Omental fat pad (tissue), 4 donors: ENCODE measurements at places on chromosomes 5 and 9.

- DNase-seq: no peak
Measured at GRCh38 chr9:124264823-124265233, 7.1 kb downstream of the NEK6 start.

DNA sequence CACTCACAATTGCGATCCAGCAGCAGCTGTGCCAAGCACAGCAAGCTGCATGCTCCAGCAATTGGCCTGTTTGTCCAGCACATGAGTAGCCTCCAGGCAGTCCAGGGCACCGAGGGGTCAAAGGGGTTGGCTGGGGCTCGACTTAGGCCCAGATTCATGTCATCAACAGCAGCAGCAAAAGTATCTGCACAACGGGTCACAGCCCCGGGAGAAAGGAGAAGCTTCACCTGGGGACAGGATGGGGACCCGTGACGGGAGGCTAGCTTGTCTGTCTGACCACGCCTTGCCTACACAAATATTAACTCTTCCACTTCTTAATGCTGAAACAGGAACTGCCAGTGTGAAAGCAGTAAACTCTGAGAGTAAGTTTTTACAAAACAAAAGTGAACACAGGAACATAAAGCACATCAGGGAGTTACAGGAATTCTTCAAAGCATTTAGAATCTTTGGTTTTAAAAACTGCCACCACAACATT is 191.2 kb downstream of the PIK3R1 start:
- no peak for DNase-seq

DNA sequence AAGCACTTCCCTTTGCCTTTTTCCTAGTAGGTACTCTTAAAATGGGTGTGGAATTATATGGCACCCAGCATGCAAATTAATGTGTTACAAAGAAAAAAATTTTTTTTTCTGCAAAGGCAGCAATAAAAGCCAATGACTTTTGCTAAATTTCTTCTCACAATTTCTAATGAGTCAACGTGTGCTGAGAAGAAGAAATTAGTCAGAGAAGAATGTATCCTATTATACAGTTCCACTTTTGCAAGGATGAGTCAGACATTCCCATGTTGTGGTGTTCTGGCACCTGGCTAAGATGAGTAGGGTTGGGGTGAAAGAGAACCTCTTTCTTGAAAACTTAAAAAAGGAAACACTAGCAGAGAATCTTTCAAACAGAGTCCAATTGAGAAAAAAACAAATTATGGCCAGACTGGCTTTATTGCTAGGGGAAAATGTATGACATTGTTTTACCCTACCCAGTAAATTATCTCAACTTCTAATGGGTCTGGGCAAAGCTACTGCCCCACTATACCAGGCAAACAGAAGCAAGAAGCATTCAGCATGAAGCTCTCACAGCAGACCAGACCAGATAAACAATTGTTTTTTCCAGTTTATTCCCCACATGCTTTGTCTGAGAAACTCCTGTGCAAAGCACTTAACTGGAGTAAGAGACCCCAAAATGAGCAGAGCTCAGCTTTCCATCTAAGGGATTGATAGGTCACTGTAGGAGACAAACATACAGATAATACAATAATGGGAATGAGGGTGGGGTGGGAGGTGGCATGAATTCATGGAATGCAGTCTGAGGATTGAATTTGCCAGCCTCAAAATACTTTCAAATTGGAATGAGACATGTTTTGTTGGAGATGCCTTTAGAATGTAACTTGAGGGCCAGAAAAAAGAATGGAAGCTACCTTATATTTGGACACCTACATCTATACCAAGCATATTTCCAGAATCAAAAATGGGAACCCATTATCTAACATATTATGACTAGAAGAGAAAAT is 220.8 kb upstream of the RFX3 start:
- DNase-seq: no peak

DNA sequence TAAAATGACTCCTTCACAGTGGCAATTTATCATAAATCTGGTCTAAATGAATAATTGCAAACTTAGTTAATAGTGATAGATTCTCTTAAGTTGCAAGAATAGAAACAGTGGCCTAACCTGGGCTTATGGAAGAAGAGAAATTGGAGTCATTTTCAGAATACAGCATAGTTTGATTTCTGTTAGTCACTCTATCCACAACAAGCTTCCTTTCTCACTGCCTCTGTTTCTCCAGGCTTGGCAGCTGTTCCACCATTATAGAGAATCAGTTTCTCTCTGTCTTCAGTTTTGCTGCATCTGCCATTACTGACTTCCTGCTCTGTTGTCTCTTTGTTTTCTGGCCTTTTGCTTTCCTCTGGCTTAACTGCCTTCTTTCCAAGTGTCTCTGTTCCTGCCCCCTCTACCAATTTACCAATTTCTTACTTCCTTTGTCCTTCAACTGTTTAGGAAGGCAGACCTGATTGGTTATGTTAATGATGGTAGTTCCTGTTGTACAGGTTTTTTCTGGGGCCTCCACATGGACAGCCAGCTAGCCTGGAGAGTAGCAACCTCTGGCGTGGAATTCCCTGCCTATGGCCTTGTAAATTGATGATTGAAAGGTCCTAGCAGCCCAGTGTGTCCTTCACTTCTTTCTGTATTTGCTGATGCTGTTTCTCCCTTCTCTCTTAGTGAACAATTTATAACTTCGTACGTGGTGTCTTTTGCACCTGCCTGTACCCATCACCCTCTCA is 75.9 kb upstream of the RASGRF2 start:
- no peak for DNase-seq
